ENCODE measurements at places on chromosomes 3 and 15.

DNA sequence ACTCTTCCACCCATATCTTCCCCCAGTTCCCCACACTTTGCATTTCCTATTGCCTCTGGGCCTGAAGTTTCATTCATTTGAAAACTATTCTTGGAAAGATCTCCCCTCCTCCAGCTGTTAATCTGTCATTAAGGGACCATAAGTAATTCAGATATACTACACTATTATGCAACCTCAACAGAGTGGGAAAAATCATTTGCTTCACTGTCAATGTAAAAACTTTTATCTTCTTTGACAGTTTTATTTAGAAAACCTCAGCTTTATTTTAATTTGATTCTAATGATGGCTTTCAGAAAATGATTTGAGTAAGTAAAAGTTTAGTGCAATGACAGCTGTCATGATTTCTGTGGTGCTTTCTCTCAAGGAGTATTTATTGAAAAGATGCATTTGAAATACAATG, 435.3 kb upstream of the KCNMB2 start:
- DNase-seq, result no peak

DNA sequence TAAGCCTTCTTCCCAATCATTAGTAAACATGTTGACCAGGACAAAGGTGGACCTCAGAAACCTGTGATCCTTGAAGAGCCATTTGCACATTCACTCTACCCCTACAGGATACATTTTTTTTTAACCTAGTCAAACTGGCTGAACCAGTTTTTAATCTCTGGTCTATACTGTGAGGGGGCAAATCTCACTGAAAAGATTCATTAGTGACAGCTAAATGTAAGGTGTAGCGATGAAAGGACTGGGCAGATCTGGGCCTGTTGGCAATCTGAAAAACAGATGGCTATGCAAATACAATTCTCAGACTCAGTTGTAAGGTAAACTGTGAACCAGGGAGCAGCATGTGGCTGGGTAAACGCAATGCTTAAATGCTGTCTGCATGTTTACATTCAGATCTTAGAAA, 75.6 kb upstream of the SNTN start:
- DNase-seq, result no peak

DNA sequence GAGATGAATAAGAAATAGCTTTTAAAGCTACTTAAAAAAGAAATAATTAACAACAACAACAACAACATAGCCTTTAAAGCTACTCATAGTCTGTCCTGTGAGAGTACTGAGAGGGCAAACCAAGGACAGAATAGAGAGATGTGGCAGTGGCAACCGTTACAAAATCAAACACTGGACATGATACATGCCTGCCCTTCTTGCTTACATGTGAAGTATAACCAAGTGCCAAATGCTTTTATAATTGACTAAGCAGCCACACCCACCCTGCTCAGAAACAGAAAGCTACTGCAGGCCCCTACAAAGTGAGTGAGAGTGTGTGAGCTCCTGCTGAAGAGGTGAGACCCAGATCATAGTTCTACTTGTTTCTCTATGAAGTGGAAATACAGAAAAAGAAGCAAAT, 38.4 kb downstream of the NDUFB4 start:
- no peak for DNase-seq

GRCh38 chr15:67087507-67088172, 22.2 kb downstream of the SMAD3 start:
- no peak for DNase-seq

- no peak for DNase-seq
These were observed 70.7 kb downstream of the XXYLT1 start for GRCh38 chr3:195200010-195200822.

DNA sequence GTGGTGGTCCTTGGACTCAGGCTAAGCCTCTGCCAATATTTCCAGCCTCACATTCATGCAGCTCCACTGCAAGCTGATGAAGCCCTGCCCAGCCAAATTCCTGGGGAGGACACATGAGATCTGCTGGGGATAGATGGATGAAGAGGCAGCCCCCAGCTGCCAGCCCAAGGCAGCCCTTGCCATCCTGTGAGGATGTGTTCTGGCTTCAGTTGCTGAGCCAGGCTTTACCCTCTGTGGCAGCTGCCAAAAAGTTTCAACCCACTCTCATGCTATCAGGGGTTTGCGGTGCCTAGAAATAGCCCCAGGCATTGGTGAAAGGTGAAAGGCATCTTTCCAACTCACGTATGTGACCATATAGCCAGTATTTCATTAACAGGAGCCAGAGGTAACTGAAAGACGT, 37.6 kb downstream of the C2CD4A start:
- no peak for DNase-seq

DNA sequence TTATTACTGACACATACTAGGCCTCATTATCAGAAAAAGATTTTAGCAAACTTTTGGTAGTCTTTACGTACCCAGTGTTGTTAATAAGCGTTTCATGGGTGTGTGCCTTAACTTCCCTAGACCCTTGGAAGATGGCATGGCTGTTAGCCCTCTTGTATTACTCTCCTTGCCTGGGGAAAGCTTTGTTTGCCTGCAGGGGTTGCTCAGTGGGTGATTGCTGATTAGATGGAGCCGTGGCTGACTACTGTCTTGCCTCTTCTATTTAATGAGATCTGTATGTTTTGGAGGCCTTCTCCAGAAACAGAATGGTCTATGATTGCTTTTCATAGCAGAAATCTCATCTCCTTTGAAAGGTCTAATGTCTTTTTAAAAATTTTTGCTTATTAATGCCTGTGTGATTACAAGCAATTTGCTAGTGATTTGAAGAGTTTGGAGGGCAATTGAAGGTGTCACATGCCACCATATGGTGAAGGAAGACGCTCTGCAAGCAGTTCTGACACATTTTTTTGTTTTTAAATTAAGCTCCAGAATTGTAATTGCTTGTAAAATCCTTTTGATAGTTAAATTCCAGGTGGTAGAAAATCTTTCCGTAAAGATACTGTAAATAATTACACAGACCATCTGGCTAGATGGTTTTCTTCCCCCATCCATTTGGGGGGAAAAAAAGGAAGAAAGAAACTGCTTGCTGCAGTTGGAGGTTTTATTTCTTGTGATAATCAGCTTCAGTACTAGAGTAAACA, 11.4 kb upstream of the C3orf20 start:
- no peak for DNase-seq

GRCh38 chr3:129722527-129722926, 116.1 kb upstream of the PLXND1 start:
- DNase-seq, result no peak

DNA sequence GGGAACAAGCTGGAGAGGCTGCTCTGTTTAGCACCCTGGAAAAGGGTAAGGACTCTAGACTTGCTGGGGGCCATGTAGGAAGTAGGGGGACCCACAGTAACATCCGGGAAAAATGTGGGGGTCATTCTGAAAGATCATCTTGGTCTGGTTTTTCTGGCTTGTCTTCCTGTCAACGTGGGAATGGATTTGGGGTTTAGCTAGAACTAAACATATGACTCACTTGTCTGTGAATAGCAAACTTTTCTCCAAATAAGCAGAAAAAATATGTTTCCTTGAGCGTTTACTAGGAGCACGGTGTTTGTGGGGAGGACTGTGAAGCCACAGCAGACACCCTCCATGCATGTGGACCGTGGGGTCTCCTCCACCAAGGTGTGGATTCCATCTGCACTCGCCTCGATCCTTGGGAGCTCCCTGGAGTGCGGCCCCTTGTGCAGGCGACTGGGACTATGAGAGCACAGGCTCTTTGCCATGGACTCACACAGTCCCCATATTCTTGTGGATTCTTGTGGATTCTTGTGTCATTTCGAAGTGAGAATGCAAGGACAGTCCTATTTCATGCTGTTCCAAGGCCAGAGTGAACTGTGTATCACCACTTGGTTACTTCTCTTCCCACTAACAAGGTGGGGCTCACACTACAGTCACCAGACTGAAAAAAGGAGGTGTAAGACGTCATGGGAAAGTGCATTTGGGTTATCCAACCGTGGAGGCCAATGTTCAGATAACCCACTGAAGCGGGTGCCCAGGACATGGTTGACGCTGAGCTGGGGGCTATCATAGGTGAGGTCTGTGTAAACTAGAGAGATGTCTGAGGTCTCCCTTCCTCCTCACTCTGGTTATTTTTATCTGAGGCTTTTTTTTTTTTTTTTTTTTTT, 25.5 kb downstream of the PGPEP1L start:
- DNase-seq, result no peak

DNA sequence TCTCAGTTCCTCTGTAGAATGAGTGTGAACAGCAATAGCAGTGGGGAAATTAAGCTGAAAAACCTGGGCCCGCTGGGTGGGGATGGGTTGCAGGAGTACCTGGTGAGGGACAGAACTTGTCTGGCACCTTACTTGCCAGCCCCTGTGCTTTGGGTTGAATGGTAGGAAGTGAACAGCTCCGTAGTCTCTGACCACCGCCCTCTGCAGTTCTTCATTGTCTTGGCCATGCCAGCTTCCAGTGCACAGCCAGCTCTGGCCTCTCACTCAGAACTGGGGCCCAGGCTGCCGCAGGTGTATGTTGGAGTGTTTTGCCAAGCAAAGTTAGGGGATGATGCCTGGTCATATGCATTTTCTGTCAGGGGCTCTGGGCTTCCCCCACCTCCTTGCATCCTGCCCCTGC, 14.0 kb upstream of the CHST14 start:
- DNase-seq, result no peak

- DNase-seq, result peak; percentile 35
These were observed 14.7 kb downstream of the TIMP4 start for GRCh38 chr3:12143949-12144504.

DNA sequence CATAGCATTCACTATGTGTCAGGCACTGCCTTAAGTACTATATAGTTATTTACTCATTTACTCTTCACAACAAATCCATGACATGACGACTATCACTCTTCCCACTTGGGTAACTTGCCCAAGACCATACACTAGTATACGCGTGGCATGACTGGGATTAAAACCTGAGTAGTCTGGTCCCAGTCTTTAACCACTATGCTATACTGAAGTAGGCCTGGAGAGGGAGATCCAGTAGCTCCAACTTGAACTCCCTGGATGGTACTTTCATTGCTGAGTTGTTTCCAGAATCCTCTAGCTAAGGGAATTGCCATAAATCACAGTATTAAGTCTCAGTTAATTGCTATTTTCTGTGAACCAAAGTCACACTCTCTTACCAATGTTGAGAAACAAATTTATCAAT, 116.2 kb upstream of the LSAMP start:
- DNase-seq, result no peak

- DNase-seq, result no peak
These were observed 748.9 kb upstream of the NR2F2 start for GRCh38 chr15:95581595-95581994.

DNA sequence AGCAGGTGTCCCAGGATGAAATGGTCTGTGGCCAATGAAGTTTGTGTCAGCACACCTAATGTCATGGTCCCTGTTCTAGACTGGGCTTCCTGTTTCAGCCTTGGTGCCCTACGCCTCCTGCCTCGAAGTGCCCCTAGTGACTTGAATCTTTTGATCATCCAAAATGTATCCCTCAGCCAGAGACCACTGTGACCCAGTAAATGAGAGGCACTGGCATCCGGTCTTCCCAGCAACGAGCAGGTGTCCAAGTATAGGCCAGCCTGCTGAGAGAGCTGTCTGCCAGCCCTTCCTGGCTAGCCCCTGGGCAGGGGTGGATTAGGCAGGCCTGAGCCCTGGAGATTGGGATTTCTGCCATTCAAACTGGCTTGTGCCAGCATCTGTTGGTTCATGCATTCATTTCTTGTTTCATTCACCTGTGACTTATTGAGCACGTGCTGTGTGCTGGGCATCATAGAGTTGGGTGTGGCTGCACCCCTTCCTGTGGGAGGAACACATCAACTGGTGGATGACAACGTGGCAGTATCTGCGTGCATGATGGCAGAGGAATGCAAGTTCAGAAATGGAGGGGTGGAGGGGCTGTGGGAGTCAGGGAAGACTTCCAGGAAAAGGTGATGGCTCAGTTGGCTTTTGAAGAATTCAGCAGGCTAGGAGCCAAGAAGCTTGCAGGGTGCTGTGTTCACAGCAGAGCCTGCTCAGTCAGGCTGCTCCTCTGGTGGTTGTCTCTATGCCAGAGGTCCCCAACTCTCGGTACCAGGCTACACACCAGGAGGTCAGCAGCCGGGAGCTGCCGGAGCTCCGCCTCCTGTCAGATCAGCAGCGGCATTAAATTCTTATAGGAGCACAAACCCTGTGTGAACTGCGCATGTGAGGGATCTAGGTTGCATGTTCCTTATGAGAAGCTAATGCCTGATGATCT, 21.6 kb downstream of the ESYT3 start:
- no peak for DNase-seq

- no peak for DNase-seq
These were observed 28.1 kb downstream of the CYP11A1 start for GRCh38 chr15:74339371-74339770.

DNA sequence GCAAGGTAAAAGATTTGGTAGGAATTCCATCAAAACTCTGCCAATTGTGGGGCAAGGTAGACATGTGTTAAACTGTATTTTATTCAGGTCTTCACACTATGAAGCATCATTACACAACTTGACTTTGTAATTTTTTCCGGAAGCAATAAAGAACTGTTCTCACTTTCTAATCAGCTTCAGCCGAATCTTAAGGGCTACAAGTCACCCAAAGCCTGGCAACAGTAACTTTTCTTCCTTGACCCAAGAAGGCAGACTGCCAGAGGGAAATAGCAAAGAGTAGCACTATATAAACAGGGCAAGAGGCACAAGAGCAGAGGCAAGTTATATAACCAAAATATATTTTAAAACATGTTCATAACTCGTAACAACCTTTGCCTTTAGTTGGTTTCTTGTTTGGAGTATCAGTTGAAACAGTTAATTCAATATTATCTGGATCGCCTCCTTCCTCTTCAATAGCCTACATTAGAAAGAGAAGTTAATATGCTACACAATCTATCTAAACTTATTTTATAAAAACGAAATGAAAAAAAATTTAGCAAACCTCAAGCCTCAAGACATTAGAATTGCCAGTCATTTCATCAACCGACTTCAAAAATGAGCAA, 1.4 kb downstream of the SLTM start:
- DNase-seq, result peak; percentile 25

DNA sequence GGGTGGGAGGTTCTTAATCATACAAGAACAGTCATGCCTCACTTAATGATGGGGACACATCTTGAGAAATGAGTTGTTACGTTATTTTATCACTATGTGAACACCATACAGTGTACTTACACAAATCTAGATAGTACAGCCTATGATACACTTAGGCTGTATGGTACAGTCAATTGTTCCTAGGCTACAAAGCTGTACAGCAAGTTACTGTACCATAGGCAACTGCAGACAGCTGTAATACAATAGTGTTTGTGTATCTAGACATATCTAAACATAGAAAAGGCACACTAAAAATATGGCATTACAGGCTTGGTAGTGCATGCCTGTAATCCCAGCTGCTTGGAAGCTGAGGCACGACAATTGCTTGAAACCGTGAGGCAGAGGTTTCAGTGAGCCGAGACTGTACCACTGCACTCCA, 55.7 kb upstream of the PLXND1 start:
- no peak for DNase-seq

- DNase-seq, result peak; percentile 80
These were observed 3.6 kb downstream of the BCL6 start for GRCh38 chr3:187741403-187742350.

GRCh38 chr15:39582977-39583595, 2.2 kb downstream of the THBS1 start:
- DNase-seq, result no peak

- no peak for DNase-seq
These were observed 572.0 kb upstream of the TGFBR2 start for GRCh38 chr3:30034246-30034991.
